ENCODE measurements at places on chromosomes 16 and 17.

DNA sequence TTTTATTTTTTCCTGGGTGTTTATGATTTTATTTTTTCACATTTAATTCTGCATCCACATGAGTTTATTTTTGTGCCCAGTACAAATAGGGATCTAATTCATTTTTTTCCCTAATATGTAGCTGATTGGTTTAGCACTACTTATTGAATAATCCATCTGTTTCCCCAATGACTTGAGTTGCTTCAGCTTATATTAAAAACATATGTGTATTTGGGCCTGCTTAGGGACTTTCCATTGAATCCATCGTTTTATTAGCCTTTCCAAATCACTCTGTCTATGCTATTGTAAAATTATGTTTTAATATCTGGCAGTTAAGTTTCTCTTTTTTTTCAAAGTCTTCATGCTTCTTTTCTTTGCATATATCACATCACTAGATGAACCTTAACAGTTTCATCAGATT, 42.2 kb downstream of the WWP2 start:
- no peak for DNase-seq

GRCh38 chr17:8123695-8124349, at the start of gene HES7:
HES7 (minus strand) TSS chr17:8124106; CDS start chr17:8124084, 22 bp downstream.
- DNase-seq: no peak

- DNase-seq: no peak
These were observed 2.3 kb downstream of the CDYL2 start for GRCh38 chr16:80802138-80802537.

DNA sequence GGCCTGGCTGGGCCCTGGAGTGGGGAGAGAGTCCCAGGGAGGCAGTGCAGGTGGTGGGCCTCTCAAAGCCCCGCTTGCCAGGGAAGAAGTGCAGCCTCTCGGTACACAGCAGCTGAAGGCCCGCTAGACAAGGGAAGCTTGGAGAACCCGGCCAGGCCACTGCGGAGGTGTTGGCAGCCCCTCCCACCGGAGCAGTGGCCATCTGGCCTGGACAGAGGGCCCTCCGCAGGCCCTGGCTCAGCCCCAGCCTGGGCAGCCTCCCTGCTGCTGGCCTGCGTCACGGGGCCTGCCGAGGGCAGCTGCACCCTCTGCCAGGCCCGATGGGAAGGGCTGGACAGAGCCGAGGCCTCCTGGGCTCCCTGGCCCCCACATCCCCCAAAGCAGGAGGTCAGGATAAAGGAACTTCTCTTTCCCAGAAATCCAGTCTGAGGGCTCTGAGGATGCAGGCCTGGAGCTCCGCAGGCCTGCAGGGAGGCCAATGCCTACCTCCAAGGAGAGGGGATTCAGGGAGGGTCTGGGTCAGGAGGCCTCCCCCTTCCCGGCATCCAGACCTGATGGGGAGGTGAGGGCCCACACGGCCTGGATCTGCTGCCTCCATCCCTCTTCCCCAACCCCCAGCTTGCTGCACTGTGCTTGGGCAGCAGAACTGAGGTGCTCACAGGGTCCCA, 4.3 kb downstream of the SPPL2C start:
- no peak for DNase-seq

Measured in CD4-positive, alpha-beta T cell treated with Interleukin-12 subunit alpha and Interleukin-12 subunit beta, for 1 hour (primary cell).